ENCODE measurements at places on chromosomes 1 and 21. TPM values are rescaled to one million over a fixed set of nuclear protein-coding genes. Genes with fewer than 3 reads are reported as not detected.

The WNT4 gene
- not detected for total RNA-seq

The RNU1-4 gene
- 2,341 TPM for total RNA-seq

The FAM167B gene
- 1.4 TPM for total RNA-seq

The CNTN2 gene
- not detected for total RNA-seq

The DAB1 gene
- total RNA-seq = 0.57 TPM

The CYP4A22 gene
- total RNA-seq = not detected

The GRHL3 gene
- not detected for total RNA-seq

The APOBEC4 gene
- not detected for total RNA-seq

The DNALI1 gene
- total RNA-seq = not detected

The GPR89A gene
- 32.7 TPM for total RNA-seq

The MYBPH gene
- total RNA-seq = not detected

The ADIPOR1 gene
- total RNA-seq = 84.5 TPM

The ANKRD34A gene
- total RNA-seq = 0.54 TPM

The RGS13 gene
- not detected for total RNA-seq

The C1orf105 gene
- total RNA-seq = not detected

The ALDH9A1 gene
- 25.0 TPM for total RNA-seq

The HSPA6 gene
- total RNA-seq = 0.89 TPM

The FMO4 gene
- 3.3 TPM for total RNA-seq

The C1QC gene
- total RNA-seq = 5.2 TPM

The ATG4C gene
- 16.5 TPM for total RNA-seq

The PTCH2 gene
- 1.6 TPM for total RNA-seq

The KCNN3 gene
- total RNA-seq = 0.05 TPM

The OR2G6 gene
- total RNA-seq = not detected

The CRTC2 gene
- total RNA-seq = 111 TPM

The TP73 gene
- total RNA-seq = 2.1 TPM

The OR2M3 gene
- total RNA-seq = not detected

The C1orf53 gene
- total RNA-seq = not detected

Data from naive thymus-derived CD4-positive, alpha-beta T cell (primary cell).